Heart left ventricle (tissue), 16 donors: ENCODE measurements at places on chromosomes 11 and 22. TPM values are rescaled to one million over a fixed set of nuclear protein-coding genes. Genes with fewer than 3 reads are reported as not detected.

Gene KCNA4
- total RNA-seq = 12.2 TPM

Gene KRTAP5-10
- not detected for total RNA-seq

Gene TRPC6
- 0.25 TPM for total RNA-seq

Gene SLC22A9
- total RNA-seq = not detected

Gene CRYBB3
- total RNA-seq = not detected

Gene MAML2
- 10.8 TPM for total RNA-seq

Gene OVCH2
- not detected for total RNA-seq

Gene RASD2
- total RNA-seq = 5.7 TPM

Gene FAT3
- 0.07 TPM for total RNA-seq

- DNase-seq = no peak
Measured at GRCh38 chr11:23764286-23764685, 732.6 kb upstream of the LUZP2 start.

GRCh38 chr11:62588966-62589637 lies 2.2 kb downstream of the TUT1 start:
- no peak for DNase-seq

DNA sequence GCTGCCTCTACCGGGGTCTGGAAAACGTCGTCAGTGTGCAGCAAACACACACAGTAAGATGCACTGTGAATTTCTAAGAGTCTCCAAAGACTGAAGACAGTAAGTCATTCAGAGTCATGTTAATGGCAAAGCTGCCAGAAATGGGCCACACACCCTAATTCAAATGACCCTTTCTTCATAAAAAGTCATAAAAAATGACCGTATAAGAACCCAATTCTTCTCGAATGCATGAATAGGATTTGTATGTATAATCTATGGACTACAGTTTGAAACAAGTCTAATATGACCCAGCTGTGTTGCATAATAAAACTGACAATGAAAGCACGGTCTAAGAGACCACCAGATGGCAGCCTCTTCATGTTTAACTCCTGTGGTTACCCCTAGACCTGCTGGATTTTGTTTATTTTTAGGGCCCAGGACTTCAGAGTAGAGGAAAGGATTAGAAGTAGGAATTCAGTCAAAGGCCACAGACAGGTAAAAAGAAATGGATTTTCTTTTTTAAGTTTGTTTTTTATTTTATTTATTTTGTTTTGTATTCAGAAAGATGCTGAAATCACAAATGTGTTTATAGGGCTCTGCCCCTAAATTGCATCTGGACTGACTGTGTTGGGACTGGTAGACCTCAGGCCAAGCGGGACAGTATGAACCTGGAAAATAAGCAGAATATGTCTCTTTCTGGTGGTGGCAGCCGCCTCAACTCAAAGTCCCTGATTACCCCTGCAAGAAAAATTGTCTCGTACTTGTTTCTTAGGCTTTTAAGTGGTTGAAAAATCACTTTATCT lies 32.1 kb upstream of the SLC5A12 start:
- peak; percentile 10 for DNase-seq

GRCh38 chr11:32148895-32149294 lies 58.0 kb downstream of the RCN1 start:
- DNase-seq = no peak

DNA sequence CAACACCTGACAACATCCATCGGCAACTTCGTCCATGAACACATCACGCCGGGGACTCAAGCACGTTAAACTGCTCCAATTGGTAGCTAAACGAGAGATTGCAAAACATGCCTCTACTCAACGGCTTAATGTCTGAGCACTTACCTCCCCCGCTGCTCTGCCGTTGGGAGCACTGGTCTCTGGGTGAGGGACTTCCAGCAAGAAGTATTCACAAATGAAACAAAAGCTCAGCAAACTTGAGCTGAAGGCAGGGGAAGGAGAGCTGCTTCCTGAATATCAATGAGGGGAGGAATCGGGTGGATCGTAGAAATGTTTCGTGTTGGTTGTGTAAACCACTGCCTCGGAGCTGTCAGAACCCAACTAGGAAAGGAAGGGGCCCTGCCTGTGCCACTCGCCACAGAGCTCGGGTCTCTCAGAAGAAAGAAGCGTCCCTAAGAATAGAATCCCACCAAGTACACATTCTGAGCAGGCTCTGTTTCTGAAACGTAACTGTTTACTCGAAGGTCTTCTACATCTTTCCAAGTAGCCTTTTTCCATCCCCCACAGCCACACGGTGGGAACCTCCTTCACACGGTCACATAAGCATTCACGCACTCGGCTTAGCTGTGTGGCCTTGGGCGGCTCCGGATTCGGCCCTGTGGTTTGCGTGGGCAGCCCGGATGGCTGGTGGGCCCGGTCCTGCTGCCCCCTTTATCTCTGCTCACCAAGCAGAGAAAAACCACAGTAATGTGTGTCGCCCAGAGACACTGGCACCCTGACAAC lies at the start of gene MLC1:
Gene MLC1, minus strand, starts transcription at position 216 of the 762 bp plus-strand sequence. CDS start 524 bp downstream, outside the sequence.
- no peak for DNase-seq

DNA sequence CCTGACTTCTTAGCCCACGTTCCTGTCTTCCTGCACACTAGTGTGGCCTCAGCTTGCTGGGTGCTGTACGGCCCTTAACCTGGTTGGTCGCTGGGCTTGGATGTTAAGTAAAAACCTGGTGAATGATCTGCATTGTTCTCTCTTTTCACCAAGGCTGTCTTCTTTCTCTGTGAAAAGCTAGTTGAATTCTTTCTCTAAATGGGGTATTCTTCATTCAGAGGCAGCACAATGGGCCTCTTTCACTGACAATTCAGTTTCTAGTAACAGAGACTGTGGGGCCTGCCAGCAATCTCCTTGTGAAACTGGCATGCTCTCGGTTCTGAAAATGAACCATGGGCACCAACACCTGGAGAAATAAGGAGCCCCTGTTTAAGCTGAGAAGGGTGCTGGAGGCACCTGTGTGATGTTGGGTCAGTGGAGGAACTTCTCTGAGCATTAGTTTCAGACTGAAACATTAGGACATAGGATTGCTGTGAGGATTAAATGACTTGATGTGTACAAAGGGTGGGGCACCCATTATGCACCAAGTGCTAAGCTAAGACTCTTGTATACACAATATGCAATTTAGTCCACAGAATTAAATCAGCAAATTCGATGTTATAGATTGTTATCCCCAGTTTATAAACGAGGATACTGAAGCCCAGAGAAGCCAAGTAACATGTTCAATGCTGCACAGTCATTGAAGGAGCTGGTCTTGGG lies 33.1 kb upstream of the ELF5 start:
- DNase-seq = no peak

DNA sequence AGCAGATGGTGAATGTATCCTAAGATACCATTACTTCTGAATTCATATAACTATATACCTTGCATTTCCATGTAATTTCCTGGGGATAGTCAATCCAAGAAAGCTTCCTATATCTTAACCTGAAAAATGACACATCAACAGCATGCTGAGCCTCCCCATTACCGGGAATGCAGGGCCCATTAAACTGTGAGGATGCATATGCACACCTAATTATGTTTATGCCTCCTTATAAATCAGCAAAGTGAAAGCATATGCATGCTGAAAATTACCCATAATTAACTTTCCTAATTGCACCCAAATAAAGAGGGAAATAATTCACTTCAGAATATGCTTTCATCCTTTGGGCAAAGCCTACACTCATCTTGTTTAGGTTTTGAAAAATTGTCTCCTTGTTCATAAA lies 663.0 kb downstream of the KCNA4 start:
- no peak for DNase-seq

GRCh38 chr11:66116576-66117361 lies 46.7 kb downstream of the PACS1 start:
- no peak for DNase-seq

DNA sequence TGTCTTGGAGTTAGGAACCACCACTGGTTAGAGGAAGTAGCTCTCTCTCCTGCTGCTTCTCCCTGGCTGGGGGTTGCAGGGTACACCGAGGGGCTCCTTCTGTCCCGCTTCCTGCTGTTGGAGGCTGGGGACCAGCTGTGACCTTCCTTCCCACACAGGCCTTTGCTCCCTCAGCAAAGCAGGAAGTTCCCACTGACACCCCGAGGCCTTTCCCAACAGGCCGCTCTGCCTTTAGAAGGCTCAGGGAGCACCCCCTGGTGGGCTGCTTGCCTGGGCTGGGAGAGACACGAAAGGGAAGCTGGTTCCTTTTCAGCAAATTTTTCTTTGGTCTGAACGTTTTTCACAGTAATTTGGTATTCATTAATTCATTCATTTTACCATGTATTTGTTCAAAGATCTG lies 527.9 kb upstream of the B3GAT1 start:
- no peak for DNase-seq

DNA sequence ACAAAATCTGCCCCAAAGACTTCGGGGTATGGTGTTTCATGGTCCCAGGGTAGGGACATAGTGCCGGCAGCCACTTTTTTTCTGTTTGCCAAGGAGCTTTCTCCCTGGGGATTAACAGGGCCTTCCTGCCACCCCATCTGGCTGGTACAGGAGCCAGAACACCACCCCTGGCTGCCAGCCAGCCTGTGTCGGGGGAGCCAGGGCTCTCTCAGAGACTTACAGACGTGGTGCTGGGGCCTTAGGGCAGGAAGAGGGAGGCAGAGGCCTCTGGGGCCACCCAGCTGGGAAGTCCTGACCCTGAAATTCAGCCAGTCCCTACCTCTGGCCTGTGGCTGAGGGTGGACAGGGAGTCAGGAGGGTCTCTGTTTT lies 52.4 kb upstream of the CDON start:
- DNase-seq = peak; percentile 85

DNA sequence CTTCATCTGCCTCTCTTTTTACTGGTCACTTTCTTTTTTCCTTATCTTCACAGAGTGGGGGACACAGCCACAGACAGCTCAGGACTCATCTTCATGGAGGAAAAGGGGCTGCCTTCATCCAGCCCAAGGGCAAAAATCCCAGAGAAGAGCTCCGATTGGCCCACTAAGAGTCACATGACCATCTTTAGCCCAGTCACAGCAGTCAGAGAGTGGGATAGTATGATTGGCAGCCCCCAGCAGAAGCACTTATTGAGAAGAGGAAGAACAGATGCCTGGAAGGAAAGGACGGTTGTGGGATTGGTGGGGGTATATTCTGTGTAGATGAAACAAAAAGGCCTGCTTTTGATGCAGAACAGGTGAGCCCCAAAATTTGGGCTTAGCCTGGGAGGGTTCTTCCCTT lies 77.8 kb downstream of the MN1 start:
- DNase-seq = no peak

GRCh38 chr11:115304774-115305472 lies 199.3 kb downstream of the CADM1 start:
- no peak for DNase-seq

- peak; percentile 57 for DNase-seq
Measured at GRCh38 chr11:23653071-23653675, 792.9 kb upstream of the CCDC179 start.
